ENCODE measurements at places on chromosomes 11 and 22.

DNA sequence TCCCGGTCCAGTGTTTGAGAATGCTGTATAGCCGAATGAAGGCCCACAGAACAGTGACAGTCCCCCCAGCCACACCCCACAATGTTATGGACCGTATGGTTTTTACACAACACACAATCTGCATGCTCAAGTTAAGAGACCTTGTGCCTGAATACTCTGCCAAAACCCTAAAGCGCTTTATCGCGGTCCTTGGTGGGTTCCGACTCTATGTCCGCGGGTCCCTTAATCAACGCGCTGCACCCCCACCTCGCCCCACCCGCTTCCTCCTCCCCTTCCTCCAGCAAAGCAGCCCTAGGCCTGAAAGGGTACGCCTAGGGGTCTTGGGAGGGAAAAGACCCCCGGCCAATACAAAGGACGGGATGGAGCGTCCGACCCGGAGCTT, 442 bp downstream of the COPB1 start:
- peak; percentile 55 for DNase-seq

DNA sequence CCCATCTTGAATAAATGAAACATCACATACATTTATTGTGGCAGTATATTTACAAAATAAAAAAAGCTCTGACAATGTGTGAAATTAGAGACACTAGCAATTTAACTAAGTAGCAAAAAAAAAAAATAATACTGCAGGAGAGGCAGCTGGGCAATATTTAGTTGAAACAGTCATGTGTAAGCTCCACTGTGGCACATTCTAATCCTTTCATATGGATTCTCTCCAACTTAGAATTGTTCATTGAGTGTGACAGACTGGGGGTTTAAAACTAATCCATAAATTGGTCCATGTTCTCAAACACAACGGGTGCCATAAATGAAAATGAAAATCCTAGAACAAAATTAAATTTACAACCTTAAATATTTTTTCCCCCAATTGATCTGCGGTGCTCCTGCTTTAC, 302.1 kb downstream of the CADM1 start:
- DNase-seq = no peak

DNA sequence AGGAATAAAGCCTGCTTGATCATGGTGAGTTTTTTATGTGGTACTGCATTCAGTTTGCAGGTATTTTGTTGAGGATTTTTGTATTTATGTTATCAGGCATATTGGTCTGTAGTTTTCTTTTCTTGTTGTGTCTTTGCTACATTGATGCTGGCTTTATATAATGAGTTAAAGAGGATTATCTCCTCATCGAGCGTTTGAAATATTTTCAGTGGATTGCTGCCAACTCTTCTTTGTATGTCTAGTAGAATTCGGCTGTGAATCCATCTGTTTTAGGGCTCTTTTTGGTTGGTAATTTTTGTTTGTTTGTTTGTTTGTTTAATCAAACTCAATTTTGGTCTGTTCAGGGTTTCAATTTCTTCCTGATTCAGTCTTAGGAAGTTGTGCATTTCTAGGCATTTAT, 758.4 kb downstream of the KCNA4 start:
- DNase-seq = no peak

GRCh38 chr11:10777806-10778205, 26.8 kb downstream of the CTR9 start:
- no peak for DNase-seq

- no peak for DNase-seq
These were observed 1.0 kb upstream of the BIK start for GRCh38 chr22:43109511-43109910.

- DNase-seq = no peak
These were observed 30.0 kb upstream of the FAR1 start for GRCh38 chr11:13638422-13638821.

Data from activated CD4-positive, alpha-beta memory T cell treated with anti-CD3 and anti-CD28 coated beads for 36 hours (primary cell).